Osteocyte (in vitro differentiated cells): ENCODE measurements at places on chromosomes 16 and 17. TPM values are rescaled to one million over a fixed set of nuclear protein-coding genes. Genes with fewer than 3 reads are reported as not detected.

The TNRC6C gene
- 22.8 and 28.7 TPM in 2 replicates for total RNA-seq

The CDRT15 gene
- not detected in 2 replicates for total RNA-seq

The CIAO2B gene
- 65.6 and 69.9 TPM in 2 replicates for total RNA-seq

The DNAH2 gene
- total RNA-seq = 0.03 and 0.05 TPM in 2 replicates

The KCNG4 gene
- not detected in 2 replicates for total RNA-seq

The SLFN12L gene
- total RNA-seq = not detected in 2 replicates

The KRTAP9-8 gene
- not detected in 2 replicates for total RNA-seq

The NHERF2 gene
- 143 and 146 TPM in 2 replicates for total RNA-seq

DNA sequence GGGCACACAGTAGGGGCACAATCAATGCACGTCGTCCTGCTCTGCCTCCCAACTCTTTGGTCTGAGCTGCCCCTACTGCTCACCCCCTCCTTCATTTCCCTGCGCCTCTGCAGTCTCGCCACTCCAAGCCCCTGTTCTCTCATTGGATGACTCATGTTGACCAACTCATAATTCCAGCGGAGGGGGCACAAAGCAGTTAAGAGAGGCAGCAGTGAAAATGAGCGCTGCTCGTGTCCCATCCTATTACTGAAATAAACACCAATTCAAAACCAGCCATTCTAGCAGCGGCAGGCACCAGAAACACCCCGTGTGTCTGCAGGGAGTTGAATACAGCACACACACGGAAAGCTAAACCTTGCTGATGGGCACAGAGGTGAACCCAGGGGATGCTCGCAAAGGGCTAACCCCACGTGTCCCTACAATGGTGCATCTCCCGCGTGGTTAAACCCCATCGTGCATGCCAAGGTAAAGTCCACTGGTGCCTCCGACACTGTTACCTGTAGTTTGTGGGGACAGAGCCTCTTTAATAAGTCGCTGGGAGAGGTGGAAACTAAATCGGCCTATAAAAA is 310.4 kb downstream of the XYLT1 start:
- no peak overlapping the region for H3K4me3 ChIP-seq
- no peaks in the 10 kb centered on the region for H3K4me1 ChIP-seq
- no peaks in the 10 kb centered on the region for H3K27me3 ChIP-seq

DNA sequence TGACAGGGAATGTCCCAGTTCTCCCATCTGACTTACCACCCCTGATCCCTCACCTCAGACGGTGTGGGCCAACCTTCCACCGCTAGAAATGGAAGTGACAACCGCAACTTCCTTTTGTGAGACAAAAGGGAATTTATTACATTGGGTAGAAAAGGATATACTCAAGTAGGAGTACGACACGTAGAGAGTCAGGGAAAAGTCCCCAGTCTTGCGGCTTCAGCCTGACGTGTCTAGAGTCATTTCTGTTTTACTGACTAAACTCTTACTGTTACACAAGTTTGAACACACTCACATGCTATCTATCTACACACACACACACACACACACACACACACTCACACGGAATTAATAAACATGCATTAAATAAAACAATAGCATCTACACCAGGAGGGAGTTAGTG is 178.9 kb downstream of the COPRS start:
- peaks cover 2% of the 10 kb centered on the region for H3K27me3 ChIP-seq
- no peak overlapping the region for H3K27ac ChIP-seq
- H3K4me1 ChIP-seq = peaks cover 8% of the 10 kb centered on the region

GRCh38 chr16:58732545-58733247 is 1.4 kb downstream of the GOT2 start:
- no peaks in the 10 kb centered on the region for H3K36me3 ChIP-seq
- peak overlapping the region; percentile 81 for H3K4me3 ChIP-seq
- no peak for DNase-seq
- no peaks in the 10 kb centered on the region for H3K27me3 ChIP-seq
- peaks cover 21% of the 10 kb centered on the region for H3K4me1 ChIP-seq

- no peaks in the 10 kb centered on the region for H3K4me1 ChIP-seq
- no peak for DNase-seq
- no peak overlapping the region for H3K4me3 ChIP-seq
- H3K27me3 ChIP-seq = peaks cover 15% of the 10 kb centered on the region
Measured at GRCh38 chr16:58773870-58774269, 39.8 kb upstream of the GOT2 start.

GRCh38 chr17:38753071-38753506 is 548 bp downstream of the PSMB3 start:
- H3K27me3 ChIP-seq = no peaks in the 10 kb centered on the region
- H3K4me1 ChIP-seq = peaks cover 40% of the 10 kb centered on the region
- DNase-seq = no peak
- H3K4me3 ChIP-seq = peak overlapping the region; percentile 99
- peak overlapping the region; percentile 98 for H3K27ac ChIP-seq

DNA sequence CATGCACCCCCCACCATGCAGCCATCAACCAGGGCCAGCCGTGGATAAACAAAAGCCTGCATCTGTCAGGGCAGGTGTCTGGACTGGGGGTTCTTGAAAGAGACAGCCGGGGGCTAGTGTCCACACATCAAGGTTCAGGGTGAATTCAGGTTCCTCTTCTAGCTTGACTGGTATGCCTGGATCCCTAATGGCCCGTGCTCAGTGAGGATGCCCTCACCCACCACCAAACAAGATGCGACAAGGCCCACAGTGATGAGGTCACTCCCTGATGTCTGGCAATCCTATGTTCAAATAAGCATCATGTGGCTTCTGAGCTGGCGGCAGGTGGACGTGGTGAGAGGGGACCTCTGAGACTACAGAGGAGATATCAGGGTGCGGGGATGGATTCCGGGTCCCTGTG is 64.6 kb downstream of the GOSR1 start:
- no peaks in the 10 kb centered on the region for H3K4me1 ChIP-seq
- H3K36me3 ChIP-seq = no peaks in the 10 kb centered on the region
- H3K27me3 ChIP-seq = no peaks in the 10 kb centered on the region
- H3K4me3 ChIP-seq = no peak overlapping the region

DNA sequence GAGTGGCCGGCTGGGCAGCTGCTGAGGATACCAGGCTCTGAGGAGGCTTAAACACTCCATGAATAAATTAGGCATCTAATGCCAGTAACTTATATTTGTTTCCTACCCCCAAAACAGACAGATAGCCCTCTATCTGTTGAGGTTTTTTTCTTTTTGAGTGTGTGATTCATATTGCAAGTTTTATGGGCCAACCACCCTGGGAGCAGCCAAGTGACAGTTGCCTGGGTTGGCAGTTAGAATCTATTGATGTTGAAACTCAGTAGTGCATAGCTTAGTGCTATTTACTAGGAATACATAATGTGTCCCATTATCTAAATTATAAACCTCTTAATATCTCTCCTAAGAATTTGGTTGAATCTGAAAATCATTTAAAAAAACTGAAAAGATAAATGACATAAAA is 397.4 kb downstream of the CA10 start:
- peaks cover 15% of the 10 kb centered on the region for H3K27me3 ChIP-seq
- H3K4me3 ChIP-seq = no peak overlapping the region
- no peaks in the 10 kb centered on the region for H3K36me3 ChIP-seq
- no peak overlapping the region for H3K27ac ChIP-seq

DNA sequence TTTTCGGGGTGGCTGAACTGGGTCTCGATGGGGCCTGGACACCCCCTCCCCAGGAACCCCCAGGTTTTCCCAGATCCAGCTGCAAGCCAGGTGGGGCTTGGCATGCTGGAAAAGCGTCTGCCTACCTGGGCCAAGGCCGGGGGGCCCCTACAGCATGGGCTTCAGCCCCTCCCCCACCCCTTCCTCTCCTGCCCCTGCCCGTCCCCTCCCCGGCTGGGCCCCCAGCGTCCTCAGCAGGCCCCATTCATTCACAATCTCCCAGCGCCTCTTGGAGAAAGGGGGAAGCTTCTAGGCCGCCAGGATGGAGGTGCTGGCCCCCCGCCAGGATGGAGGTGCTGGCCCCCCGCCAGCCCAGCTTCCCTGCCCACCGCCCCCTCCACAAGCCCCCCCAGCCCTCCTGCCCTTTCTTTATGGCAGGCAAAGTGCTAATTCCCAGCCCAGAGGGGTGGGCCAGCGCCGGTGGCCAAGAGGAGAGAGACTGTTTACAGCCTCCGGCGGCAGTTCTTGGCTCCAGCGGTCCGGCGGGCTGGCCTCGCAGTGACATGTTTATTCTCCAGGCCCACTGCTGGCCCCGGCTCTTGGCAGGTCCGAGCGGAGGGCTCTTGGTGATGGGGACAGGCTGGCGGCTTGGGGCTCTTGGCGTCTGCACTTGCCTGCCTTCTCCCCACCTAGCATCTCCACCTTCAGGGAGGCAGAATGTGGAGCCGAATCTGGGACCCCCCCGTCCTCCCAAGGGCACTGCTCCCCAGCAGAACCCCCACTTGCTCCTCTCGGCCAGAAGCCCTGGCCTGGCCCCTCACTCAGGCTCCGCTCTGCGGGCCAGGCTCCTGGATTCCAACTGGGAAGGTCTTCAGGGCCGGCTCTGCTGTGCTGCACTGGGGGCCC is 94.4 kb upstream of the CIBAR2 start:
- no peak overlapping the region for H3K27ac ChIP-seq
- DNase-seq = no peak
- H3K27me3 ChIP-seq = no peaks in the 10 kb centered on the region

GRCh38 chr16:8989099-8989878 is 25.6 kb upstream of the USP7 start:
- peaks cover 8% of the 10 kb centered on the region for H3K27me3 ChIP-seq
- H3K27ac ChIP-seq = no peak overlapping the region
- H3K36me3 ChIP-seq = no peaks in the 10 kb centered on the region
- no peak overlapping the region for H3K4me3 ChIP-seq
- H3K4me1 ChIP-seq = no peaks in the 10 kb centered on the region

DNA sequence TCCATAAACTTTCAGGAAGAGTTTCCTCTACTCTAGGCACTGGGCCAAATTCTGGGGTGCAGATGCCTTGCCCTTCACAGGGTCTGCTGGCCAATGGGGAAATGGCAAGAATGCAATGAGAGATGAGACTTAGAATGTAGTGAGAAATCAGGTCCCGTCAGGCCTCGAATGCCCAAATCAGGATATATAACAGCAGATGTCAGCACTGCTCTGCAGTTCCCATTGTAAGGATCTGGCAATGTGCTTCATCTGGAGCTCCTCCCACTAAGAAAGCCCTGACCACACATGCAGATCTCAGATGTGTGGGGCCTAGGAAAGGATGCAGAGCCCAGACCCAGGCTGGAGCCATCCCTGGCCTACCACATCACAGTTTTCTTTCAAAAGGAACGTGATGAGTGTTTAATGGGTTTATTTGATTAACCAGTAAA is 13.9 kb upstream of the LPCAT2 start:
- H3K4me1 ChIP-seq = peaks cover 29% of the 10 kb centered on the region
- peaks cover 49% of the 10 kb centered on the region for H3K36me3 ChIP-seq
- H3K4me3 ChIP-seq = no peak overlapping the region

GRCh38 chr16:12337871-12338655 is 361.5 kb downstream of the SNX29 start:
- DNase-seq = no peak
- H3K4me1 ChIP-seq = peaks cover 14% of the 10 kb centered on the region
- no peak overlapping the region for H3K4me3 ChIP-seq
- no peaks in the 10 kb centered on the region for H3K36me3 ChIP-seq
- no peaks in the 10 kb centered on the region for H3K27me3 ChIP-seq
- no peak overlapping the region for H3K27ac ChIP-seq

DNA sequence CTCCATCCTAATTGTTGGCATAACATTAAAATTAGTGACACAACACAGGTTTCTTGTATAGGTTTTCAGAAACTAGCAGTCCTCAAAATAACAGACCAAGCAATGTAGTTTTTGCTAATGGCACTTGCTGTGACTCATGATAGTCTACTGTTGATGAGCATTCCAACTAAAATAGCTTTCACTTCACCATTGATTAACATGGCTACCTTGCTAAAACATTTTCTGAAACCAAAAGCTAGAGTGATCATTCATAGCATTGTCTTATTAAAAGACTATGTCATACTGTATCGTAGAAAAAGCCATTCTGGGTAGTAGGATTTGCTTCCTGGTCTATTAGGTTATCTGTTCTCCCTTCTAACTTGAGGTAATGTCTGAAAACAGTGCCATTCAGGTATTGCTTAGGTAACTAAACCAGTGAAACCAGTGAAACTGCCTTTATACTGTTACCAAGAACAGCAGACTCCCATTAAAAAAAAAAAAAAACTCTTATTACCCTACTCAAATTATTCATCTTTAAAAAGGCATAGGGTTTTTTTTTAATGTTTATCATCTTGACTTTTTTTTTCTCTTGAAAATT is 2.5 kb upstream of the CLTC start:
- H3K36me3 ChIP-seq = no peaks in the 10 kb centered on the region
- H3K27ac ChIP-seq = peak overlapping the region; percentile 100
- no peaks in the 10 kb centered on the region for H3K27me3 ChIP-seq
- H3K4me1 ChIP-seq = peaks cover 31% of the 10 kb centered on the region
- peak overlapping the region; percentile 95 for H3K4me3 ChIP-seq

GRCh38 chr17:18065546-18065945 is 22.2 kb upstream of the DRG2 start:
- H3K36me3 ChIP-seq = peaks cover 28% of the 10 kb centered on the region
- no peak overlapping the region for H3K4me3 ChIP-seq
- no peak for DNase-seq
- peaks cover 5% of the 10 kb centered on the region for H3K4me1 ChIP-seq

DNA sequence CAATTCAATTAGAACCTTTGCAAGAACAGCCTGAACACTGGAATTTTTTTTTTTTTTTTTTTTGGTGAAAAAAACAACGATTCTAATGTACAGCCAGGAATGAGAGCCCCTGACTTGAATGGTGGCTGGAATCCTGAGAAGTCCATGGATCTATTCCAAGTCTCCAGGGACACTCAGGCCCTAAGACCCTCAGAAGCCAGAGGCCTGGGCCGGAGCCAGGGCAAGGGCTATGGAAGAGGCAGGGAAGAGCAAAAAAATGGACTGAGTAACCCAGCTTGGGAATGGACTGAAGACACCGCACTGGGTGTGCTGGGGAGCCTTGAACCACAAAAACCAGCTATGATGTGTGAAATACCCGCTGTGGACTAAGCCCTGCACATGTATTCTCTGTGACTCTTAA is 60.3 kb upstream of the LHX1 start:
- peaks cover 41% of the 10 kb centered on the region for H3K27me3 ChIP-seq
- H3K36me3 ChIP-seq = no peaks in the 10 kb centered on the region
- DNase-seq = no peak
- no peak overlapping the region for H3K27ac ChIP-seq
- no peaks in the 10 kb centered on the region for H3K4me1 ChIP-seq
- no peak overlapping the region for H3K4me3 ChIP-seq

GRCh38 chr16:59988591-59988990 is 1254.5 kb upstream of the GOT2 start:
- H3K36me3 ChIP-seq = no peaks in the 10 kb centered on the region
- no peaks in the 10 kb centered on the region for H3K4me1 ChIP-seq
- DNase-seq = no peak
- no peak overlapping the region for H3K27ac ChIP-seq
- peaks cover 2% of the 10 kb centered on the region for H3K27me3 ChIP-seq

DNA sequence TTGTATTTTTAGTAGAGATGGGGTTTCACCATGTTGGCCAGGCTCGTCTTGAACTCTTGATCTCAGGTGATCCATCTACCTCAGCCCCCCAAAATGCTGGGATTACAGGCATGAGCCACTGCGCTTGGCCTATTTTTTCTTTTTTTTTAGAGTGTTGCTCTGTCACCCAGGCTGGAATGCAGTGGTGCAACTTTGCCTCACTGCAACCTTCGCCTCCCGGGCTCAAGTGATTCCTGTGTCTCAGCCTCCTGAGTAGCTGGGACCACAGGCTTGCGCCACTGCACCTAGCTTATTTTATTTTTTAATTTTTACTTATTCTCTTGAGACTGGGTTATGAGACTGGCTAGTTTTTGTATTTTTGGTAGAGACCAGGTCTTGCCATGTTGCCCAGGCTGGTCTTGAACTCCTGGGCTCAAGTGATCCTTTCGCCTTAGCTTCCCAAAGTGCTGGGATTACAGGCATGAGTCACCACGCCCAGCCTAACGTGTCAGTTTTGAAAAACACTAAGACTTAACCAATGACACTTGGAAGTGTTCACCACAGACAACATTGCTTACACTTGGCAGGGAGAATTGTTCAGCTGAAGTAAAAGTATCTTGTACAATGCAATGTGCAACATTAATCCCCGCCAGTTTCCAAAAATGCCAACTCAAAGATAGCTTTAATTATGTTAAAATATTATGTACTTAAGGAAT is 26.9 kb downstream of the ATAD5 start:
- peaks cover 2% of the 10 kb centered on the region for H3K36me3 ChIP-seq
- no peaks in the 10 kb centered on the region for H3K4me1 ChIP-seq
- no peak overlapping the region for H3K4me3 ChIP-seq
